ENCODE measurements at places on chromosomes 1 and 21.

- no peak for DNase-seq
These were observed 41.0 kb upstream of the IFFO2 start for GRCh38 chr1:18997508-18997907.

GRCh38 chr1:209802780-209803152 lies 3.2 kb downstream of the IRF6 start:
- no peak for DNase-seq

GRCh38 chr1:51569284-51570062 lies 47.4 kb upstream of the OSBPL9 start:
- no peak for DNase-seq

- no peak for DNase-seq
These were observed 18.2 kb upstream of the FMO4 start for GRCh38 chr1:171295821-171296220.

DNA sequence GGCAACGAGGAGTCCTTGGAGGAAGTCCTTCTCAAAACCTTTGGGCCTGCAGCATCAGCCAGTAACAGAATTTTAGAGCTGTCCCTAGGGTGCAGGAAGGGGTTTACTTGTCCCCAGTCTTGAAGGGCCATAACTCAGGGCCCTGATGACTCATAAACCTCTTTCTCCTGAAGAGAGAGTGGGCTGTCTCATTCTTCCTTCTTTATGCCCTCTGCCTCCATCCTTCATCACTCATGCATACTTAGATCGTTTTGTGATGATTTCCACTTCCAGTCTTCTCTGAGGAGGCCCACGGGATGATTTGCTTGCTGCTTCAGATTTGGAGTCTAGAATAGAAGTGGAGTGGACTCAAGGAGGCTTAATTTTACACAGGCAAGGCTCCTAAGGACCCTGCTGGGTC lies 60.2 kb downstream of the NDUFS5 start:
- DNase-seq, result no peak

GRCh38 chr1:242435200-242435599 lies 89.3 kb downstream of the PLD5 start:
- no peak for DNase-seq

GRCh38 chr1:231603598-231604275 lies 22.9 kb upstream of the DISC1 start:
- peak; percentile 48 for DNase-seq

Measured in NCI-H1417 treated with DMSO at 0.1 percent for 48 hours (cell line).